ENCODE measurements at places on chromosomes 16 and 17. TPM values are rescaled to one million over a fixed set of nuclear protein-coding genes. Genes with fewer than 3 reads are reported as not detected.

DNA sequence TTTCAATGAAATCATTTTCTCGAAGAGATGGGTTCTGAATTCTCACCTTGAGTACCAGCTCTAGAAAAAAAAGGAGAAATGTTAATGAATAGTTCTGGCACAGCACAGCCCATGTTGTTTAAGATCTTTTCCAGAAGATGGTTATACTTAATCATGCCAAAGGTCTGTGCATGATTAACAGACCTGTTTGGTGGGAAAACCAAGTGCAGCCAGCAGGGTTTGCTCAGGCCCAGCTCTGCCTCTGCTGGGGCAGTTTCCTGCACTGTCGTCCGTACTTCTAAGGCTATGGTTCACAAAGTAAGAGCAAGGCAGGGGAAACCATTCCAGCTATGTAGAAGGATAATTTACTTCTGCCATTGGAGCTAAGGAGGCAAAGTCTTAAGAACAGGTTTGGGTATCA lies 10.7 kb downstream of the ANKRD40 start:
- H3K27me3 ChIP-seq: no peaks in the 10 kb centered on the region
- no peak overlapping the region for H3K27ac ChIP-seq
- H3K36me3 ChIP-seq: peaks cover 34% of the 10 kb centered on the region
- no peak overlapping the region for H3K4me3 ChIP-seq
- no peaks in the 10 kb centered on the region for H3K4me1 ChIP-seq

GRCh38 chr16:1979271-1980029 lies 1.8 kb downstream of the NOXO1 start:
- H3K4me1 ChIP-seq: peaks cover 7% of the 10 kb centered on the region
- DNase-seq: no peak
- peaks cover 35% of the 10 kb centered on the region for H3K36me3 ChIP-seq
- H3K27ac ChIP-seq: no peak overlapping the region
- no peak overlapping the region for H3K4me3 ChIP-seq

DNA sequence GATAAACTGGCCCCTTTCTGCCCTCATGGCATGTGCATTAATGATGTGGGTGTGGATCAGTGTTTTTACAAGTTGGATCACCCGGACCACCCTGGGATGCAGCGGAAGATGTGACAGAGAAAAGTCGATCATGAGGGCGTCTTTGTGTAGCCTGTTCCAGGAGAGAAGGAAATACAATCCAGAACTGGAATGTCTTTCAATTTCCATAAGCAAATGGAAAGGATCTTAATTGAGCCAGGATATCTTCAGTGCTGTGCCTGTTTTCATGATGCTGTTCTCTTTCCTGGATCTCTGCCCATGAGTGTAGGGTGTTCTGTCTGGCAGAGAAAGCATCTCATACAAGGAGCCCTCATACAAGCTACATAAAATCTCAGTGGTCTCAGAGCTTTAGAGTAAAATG lies 481.4 kb downstream of the XYLT1 start:
- no peaks in the 10 kb centered on the region for H3K4me1 ChIP-seq
- H3K36me3 ChIP-seq: no peaks in the 10 kb centered on the region
- DNase-seq: no peak

DNA sequence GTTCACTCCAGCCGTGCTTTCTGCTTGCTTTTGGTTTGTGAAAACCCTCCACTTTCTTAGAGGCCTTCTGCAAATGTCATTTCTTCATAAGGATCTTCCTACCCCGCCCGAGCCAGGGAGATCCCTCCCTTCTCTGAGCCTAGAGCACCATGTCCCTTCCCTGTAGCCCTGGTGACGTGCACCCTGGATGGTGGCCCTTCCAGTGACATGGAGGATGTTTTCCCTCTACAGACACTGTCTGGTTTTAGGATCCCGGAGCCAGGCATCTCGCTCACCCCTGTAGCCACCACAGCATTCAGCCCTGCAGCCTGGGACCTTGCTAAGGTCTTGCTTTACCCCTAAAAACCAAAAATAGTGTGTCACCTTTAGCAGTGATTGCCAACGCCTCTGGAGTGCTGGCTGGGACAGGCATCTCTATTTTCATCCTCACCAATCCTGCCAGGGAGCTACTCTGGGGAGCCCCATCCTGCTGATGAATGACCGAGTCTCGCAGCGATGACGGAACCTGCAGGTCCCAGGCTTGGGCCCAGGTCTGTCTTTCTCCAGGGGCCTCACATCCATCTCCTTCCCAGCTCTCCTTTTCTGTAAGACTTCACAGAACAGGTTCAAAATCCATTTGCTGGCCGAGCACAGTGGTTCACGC lies 394.1 kb upstream of the TNRC6C start:
- H3K27me3 ChIP-seq: no peaks in the 10 kb centered on the region
- no peak overlapping the region for H3K4me3 ChIP-seq
- no peak overlapping the region for H3K27ac ChIP-seq

GRCh38 chr17:27778183-27778582 lies 22.1 kb downstream of the NOS2 start:
- no peaks in the 10 kb centered on the region for H3K4me1 ChIP-seq
- no peaks in the 10 kb centered on the region for H3K36me3 ChIP-seq
- DNase-seq: no peak
- H3K27me3 ChIP-seq: no peaks in the 10 kb centered on the region
- no peak overlapping the region for H3K4me3 ChIP-seq

- no peak overlapping the region for H3K27ac ChIP-seq
- peaks cover 7% of the 10 kb centered on the region for H3K4me1 ChIP-seq
- no peaks in the 10 kb centered on the region for H3K36me3 ChIP-seq
- peak; percentile 34 for DNase-seq
- peaks cover 29% of the 10 kb centered on the region for H3K27me3 ChIP-seq
Observed at GRCh38 chr17:74862108-74862901, 2.6 kb upstream of the GRIN2C start.

- peak; percentile 32 for DNase-seq
- peak overlapping the region; percentile 98 for H3K4me3 ChIP-seq
- H3K36me3 ChIP-seq: no peaks in the 10 kb centered on the region
- peaks cover 25% of the 10 kb centered on the region for H3K4me1 ChIP-seq
- no peaks in the 10 kb centered on the region for H3K27me3 ChIP-seq
- H3K27ac ChIP-seq: peak overlapping the region; percentile 96
Observed at GRCh38 chr17:2594722-2595599, 1.5 kb downstream of the PAFAH1B1 start.

- no peaks in the 10 kb centered on the region for H3K36me3 ChIP-seq
- peaks cover 62% of the 10 kb centered on the region for H3K4me1 ChIP-seq
- H3K4me3 ChIP-seq: no peak overlapping the region
Observed at GRCh38 chr16:86389566-86390328, 120.6 kb upstream of the FOXF1 start.

DNA sequence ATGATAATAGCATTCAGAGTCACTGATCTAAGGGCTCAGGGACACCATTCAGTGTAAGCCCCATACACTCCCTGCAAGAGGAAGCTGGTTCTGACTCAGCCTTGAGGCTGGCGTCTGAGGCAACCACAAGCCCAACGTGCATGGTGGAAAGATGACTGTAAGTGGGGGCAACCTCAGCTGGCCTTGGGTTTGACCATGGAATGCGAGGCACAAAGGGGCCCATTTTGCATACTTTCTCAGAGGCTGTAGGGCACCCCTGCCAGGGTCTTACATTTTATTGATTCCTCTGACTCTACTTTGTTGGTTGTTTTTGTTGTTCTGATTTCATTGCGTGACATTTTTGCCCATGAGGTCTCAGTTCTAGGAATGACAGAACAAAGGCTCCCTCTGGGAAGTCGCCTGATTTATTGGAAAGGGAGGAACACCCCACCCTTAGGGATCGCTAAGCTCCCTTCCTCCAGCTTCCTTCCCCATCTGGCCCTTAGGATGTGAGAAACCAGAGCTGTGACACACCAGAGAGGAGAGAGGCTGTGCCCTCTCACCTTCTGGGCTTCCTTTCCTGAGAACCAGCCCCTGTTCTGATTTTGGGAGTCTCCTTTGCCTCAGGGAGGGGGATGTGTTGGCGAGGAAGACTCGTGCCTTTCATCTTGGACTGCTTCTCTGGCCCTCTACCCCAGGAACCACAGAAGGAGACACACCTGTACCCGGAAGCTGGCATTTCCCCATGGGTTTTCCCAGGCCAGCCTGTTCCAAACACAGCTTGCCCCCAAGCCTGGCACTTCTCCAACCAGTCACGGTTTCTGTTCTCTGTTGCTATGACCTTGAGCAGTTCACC lies 5.6 kb upstream of the CIITA start:
- no peaks in the 10 kb centered on the region for H3K27me3 ChIP-seq
- no peaks in the 10 kb centered on the region for H3K36me3 ChIP-seq
- H3K4me1 ChIP-seq: no peaks in the 10 kb centered on the region
- no peak overlapping the region for H3K27ac ChIP-seq
- DNase-seq: no peak

- H3K36me3 ChIP-seq: no peaks in the 10 kb centered on the region
- no peak for DNase-seq
- H3K4me3 ChIP-seq: no peak overlapping the region
- H3K4me1 ChIP-seq: peaks cover 7% of the 10 kb centered on the region
- no peak overlapping the region for H3K27ac ChIP-seq
- H3K27me3 ChIP-seq: no peaks in the 10 kb centered on the region
Observed at GRCh38 chr16:72469932-72470331, 298.0 kb upstream of the PMFBP1 start.

DNA sequence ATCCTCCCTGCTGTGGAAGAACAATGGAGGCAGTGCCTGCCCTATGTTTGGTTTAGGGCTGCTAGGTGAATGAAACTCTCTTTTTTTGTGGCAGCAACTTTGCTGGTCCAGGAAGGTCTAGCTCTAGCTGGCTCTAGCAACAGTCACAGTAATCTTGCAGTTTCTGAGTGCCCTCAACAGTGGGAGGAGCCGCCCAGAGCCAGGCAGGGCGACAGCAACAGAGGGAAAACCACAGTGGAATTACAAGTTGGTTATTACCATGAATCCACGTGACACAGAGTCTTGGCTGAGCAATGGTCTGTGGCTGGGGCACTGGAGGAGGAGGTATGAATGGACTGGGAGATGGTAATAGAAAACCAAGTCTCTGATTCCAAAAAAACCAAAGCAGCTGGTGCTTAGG lies 10.3 kb downstream of the HSPB9 start:
- no peaks in the 10 kb centered on the region for H3K27me3 ChIP-seq
- H3K4me3 ChIP-seq: no peak overlapping the region
- H3K27ac ChIP-seq: peak overlapping the region; percentile 71

DNA sequence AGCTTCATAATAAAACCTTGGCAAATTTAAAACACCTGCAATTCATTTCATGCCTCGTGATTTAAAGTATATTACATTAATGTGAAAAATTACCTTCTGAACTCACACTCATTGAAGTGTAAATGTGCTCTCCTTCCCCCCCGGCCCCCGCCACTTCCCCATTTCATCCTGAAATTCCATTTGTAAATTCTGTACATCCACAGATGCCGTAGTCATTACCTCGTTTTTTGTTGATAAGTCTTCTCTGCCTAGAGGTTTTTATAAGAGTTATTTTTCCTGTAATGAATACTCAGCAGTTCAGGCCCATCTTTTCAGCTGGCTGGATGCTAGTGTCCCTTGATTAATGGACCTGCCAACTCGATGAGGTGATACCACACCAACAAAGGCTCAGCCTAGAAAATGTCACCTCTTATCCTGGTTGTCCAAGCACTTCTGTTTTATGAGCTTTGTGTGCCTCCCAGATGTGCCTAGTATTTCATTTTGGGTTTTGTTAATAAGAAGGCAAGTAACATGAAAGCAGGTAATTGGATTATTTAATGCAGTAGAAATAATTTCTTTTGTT lies 64.8 kb upstream of the KIFC3 start:
- no peak for DNase-seq
- H3K4me3 ChIP-seq: no peak overlapping the region
- no peaks in the 10 kb centered on the region for H3K36me3 ChIP-seq
- peaks cover 9% of the 10 kb centered on the region for H3K4me1 ChIP-seq
- no peak overlapping the region for H3K27ac ChIP-seq

DNA sequence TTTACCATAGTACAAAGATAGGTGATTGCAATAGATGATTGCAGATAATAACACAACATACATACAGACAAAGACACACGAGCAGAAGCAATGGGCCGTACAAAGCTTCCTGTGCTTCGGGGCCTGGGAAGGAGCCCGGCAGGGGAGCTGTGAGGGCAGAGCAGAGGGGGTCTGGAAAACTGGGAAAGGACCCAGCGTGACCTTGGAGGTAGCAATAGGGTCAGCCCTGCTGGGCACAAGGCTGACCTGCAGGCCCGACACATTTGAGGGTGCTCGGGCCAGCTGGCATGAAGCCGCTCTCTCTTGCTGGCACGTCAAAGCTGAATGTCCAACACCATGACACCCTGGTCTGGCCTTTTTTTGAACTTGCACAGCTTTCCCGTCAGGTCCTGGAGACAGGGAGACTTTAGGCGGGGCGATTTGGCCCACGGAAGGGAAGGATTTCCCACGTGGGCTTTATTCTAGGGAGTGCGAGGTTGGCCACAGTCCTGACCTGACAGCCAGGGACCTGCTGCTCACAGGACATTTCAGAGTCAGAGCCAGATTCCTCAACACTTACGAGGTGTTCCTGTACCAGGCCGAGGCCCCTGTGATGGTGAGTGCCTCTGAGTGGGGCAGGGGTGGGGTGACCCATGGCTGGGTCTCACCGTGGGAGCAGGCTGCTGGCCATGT lies 83.2 kb downstream of the NTN1 start:
- DNase-seq: no peak
- H3K27me3 ChIP-seq: no peaks in the 10 kb centered on the region
- no peak overlapping the region for H3K4me3 ChIP-seq

GRCh38 chr16:69925311-69925710 lies 25.8 kb upstream of the CLEC18A start:
- H3K36me3 ChIP-seq: no peaks in the 10 kb centered on the region
- no peak for DNase-seq
- H3K4me3 ChIP-seq: no peak overlapping the region

- H3K4me3 ChIP-seq: no peak overlapping the region
- no peaks in the 10 kb centered on the region for H3K4me1 ChIP-seq
- no peak overlapping the region for H3K27ac ChIP-seq
- no peaks in the 10 kb centered on the region for H3K27me3 ChIP-seq
- DNase-seq: no peak
Observed at GRCh38 chr17:68328676-68329075, 37.4 kb downstream of the ARSG start.

DNA sequence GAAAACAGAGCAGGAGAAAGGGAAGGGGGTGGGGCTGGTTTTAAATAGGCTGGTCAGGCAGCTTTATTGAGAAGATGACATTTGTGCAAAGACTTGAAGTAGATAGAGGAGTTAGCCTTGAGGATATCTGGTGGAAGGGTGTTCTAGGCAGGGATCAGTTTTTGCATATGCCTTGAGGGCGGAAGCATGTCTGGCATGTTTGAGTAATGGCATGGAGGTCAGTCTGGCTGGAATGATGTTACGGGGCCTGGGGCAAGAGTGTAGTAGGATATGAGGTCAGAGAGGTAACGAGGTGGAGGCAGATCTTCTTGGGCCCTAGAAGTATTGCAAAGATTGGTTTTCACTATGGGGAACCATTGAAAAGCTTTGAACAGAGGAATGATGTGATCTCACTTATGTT lies 4.8 kb downstream of the RABEP1 start:
- no peak overlapping the region for H3K4me3 ChIP-seq
- no peaks in the 10 kb centered on the region for H3K27me3 ChIP-seq
- peaks cover 22% of the 10 kb centered on the region for H3K4me1 ChIP-seq
- no peak for DNase-seq

The TPSG1 gene
- not detected for polyA plus RNA-seq

The KREMEN2 gene
- polyA plus RNA-seq: not detected

The ASPHD1 gene
- 0.90 TPM for polyA plus RNA-seq

Measured in endothelial cell of umbilical vein (primary cell).